Effector memory CD4-positive, alpha-beta T cell (primary cell): ENCODE measurements at places on chromosomes 3 and 15.

- DNase-seq = no peak
Measured at GRCh38 chr15:63931556-63931955, 97.8 kb upstream of the HERC1 start.

DNA sequence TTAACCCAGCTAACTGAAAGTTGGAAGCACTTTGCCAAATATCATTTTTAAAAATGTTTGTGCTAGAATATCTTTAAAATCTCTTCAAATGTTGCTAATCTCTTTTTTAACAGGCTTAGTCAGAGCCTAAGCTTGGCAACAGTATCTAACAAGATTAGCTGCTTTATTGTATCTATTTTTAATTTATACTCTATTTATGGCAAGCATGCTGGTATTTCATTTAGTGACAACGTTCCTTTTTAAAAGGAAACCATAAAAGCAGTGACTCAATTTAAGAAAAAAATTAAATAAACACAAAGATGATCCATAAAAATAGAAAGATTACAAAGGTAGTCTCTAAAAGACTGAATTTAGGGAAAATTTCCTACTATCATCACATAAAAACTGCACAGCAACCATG is 40.5 kb downstream of the SLC12A6 start:
- no peak for DNase-seq

- no peak for DNase-seq
Measured at GRCh38 chr3:114846779-114847178, 300.3 kb downstream of the ZBTB20 start.

- DNase-seq = no peak
Measured at GRCh38 chr3:143352850-143353550, 233.4 kb downstream of the CHST2 start.

- no peak for DNase-seq
Measured at GRCh38 chr15:67177752-67178151, 76.7 kb downstream of the AAGAB start.

DNA sequence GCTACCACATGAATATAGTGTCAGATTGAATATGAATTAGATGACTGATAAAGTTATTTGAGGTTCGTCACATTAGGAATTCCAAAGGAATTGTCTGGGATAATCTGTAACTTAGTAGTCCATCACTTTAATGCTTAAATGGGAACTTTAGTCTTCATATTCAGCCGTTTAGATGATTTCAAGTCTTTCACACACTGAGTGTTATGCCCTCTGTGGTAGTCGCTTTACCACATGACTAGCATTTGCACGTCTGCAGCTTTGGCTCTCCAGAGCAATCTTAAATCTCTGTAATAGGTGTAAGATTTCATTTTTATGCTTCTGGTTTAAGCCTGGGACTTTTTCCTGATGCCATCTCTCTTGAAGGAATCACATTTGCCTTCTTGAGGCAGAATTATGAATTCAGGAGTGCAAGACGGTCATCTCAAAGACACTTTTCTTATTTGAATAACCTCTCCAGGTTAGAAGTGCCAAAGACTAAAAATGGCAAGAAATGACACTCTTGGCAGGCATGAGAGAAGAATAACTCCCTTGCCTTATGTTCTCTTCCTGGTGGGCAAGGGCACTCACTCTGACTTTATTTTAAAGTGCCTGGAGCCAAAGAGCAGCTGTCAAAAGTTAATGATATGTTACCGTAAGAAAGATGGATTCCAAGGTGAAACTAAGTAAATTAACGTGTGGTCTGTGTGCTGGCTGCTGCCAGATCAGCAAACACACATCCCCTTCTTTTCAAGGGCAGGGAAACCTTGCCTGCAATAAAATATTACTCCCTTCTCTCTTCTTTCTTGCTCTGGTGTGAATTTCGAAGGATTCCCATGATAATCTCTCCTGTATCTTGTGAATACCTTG is 153.3 kb downstream of the B3GALNT1 start:
- DNase-seq = no peak

- DNase-seq = no peak
Measured at GRCh38 chr3:127751782-127752181, 70.5 kb downstream of the MGLL start.

DNA sequence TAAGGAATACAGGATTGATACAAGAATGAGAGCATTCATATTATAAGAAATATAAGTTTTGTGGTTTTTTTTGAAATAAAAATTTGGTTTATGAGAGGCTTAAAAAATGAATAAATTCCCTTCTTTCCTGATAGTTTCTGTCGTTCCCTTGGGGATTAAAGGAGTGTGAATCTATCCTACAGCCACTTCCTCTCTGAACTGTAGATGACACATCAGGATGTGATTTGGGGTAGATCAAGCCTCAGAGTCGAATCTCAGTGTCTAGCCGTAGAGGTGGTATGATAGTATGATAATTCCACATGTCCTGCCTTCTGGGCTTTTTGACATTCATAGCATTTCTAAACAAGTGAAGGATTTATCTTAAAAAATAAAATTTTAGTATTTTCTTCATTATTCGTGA is 343.1 kb downstream of the LPP start:
- no peak for DNase-seq

- no peak for DNase-seq
Measured at GRCh38 chr15:83695901-83696425, 42.0 kb downstream of the ADAMTSL3 start.
